Prostate gland (tissue), 2 donors: ENCODE measurements at places on chromosomes 2 and 18. TPM values are rescaled to one million over a fixed set of nuclear protein-coding genes. Genes with fewer than 3 reads are reported as not detected.
A peak's percentile ranks its signal among the peaks of the same experiment; 100 is the strongest.

- H3K36me3 ChIP-seq, result no peaks in the 10 kb centered on the region
- no peaks in the 10 kb centered on the region for H3K4me1 ChIP-seq
- H3K4me3 ChIP-seq, result no peak overlapping the region
- H3K27me3 ChIP-seq, result peaks cover 2% of the 10 kb centered on the region
These were observed 184.0 kb downstream of the TMEM18 start for GRCh38 chr2:493228-493627.

DNA sequence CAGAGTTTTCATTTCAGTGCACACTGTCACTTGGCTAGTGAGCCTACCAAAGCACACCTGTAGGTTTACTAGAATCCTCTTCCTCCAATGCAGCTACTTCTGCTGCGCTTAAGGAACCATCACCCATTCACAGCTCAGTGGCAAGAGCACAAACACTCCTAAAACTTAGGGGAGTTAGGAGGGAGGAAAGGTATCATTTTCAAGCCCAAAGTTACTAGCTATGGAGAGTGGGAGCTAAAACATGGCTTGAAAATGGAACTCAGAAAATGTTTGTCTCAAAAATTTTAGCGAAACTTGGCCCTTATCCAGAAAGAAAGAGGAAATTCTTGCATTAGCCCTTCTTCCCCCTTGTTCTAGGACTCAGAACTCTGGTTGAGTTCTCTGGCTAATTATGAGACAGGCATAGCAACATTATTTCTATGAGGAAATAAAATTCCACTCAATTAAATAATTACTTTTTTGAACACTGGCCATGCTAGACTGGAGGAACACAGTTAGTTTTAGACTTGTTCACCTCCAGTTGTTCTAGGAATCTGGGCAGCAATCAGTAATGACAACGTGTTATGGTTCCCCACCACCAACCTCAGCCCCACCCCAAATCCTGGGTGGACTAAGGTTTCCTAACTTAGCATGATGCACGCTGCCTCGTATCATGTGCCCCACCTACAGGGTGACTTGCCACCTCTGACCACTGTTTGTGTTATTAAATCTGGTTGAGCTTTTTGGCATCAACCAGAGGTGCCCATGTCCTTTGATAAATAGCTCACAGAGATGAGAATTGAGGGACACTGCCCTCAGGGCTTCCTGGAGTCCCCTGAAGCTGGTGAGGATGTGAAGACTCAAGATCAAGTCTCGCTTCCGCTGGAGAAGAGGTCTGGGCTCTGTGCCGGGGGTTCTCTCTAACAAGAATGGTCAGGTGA, 32.8 kb downstream of the LPIN2 start:
- no peaks in the 10 kb centered on the region for H3K4me1 ChIP-seq
- no peaks in the 10 kb centered on the region for H3K36me3 ChIP-seq
- H3K27me3 ChIP-seq, result no peaks in the 10 kb centered on the region
- H3K27ac ChIP-seq, result peak overlapping the region; percentile 48
- DNase-seq, result no peak

The CMPK2 gene
- 13.4 TPM for total RNA-seq

The SIGLEC15 gene
- total RNA-seq, result 0.91 TPM

DNA sequence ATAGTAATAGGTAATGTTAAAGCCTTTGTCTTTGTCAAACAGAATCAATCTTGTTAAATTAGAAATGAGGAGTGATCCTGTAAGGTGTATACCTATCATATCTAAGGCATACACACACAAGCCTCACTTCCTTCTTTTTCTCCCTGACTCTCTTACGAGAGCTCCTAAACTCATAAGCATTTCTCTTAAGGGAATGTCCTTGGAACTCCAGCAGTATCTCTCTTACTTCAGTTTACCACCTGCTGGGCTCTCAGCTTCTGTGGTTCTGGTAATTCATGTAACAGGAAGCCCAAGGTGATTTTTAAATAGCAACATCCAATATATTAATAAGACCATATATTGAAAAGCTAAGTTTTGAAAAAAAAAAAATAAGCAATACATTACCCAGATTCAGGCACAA, 85.9 kb downstream of the UBE2E3 start:
- H3K36me3 ChIP-seq, result no peaks in the 10 kb centered on the region
- H3K4me3 ChIP-seq, result no peak overlapping the region
- H3K4me1 ChIP-seq, result no peaks in the 10 kb centered on the region
- no peaks in the 10 kb centered on the region for H3K27me3 ChIP-seq
